ENCODE measurements at places on chromosomes 7 and 10.

GRCh38 chr10:23191764-23192711, at the start of gene PTF1A:
Gene PTF1A, plus strand, starts transcription at chr10:23192312. Its CDS starts 219 bp downstream, at chr10:23192531.
- DNase-seq = no peak

GRCh38 chr10:9898633-9899395, 1118.9 kb upstream of the CELF2 start:
- no peak for DNase-seq

- DNase-seq = no peak
Observed at GRCh38 chr7:85638394-85638793, 451.5 kb upstream of the SEMA3D start.

- DNase-seq = no peak
Observed at GRCh38 chr10:5369362-5370158, 4.8 kb downstream of the UCN3 start.

- DNase-seq = peak; percentile 33
Observed at GRCh38 chr10:96513305-96513697, 425 bp downstream of the TLL2 start.

DNA sequence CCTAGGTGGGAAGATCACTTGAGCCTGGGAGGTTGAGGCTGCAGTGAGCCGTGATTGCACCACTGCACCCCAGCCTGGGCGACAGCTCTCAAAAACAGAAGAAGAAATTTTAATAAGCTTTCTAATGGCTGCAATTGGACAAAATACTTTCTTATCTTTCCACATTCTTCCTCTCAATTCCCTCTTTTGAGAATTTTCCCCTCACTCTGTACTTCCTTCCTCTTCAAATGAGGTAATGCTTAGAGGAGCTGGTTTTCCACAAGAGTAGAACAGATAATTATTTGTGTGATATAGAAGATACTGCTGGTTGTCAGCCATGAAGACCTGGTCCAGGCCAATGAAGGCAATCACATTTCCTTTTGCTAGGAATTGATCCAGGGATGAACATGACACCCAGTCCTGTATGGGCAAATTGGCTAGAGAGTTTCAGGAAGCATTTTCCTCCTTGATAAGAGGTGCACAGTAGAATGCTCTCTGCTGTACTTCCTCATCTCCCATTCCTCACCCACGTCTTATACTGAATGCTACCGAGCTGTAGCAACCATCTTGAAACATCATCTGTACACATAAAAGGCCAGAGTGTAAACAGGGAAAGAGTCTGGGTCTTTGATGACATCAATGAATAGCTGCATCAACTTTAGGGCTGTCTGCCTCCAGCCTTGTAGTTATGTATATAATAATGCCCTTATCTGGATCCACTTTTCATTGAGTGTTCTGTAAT, 103.9 kb downstream of the CDK6 start:
- DNase-seq = no peak

- no peak for DNase-seq
Observed at GRCh38 chr7:15168489-15168888, 265.9 kb upstream of the DGKB start.

Data from CD4-positive, alpha-beta T cell treated with Interleukin-2 at 100 ng/mL for 4 hours (primary cell).